ENCODE measurements at places on chromosomes 1 and 21.

- H3K27ac ChIP-seq = no peak overlapping the region
- H3K27me3 ChIP-seq = no peaks in the 10 kb centered on the region
Observed at GRCh38 chr1:235500971-235501540, 3.2 kb downstream of the B3GALNT2 start.

- H3K36me3 ChIP-seq = no peaks in the 10 kb centered on the region
- no peaks in the 10 kb centered on the region for H3K4me1 ChIP-seq
- H3K4me3 ChIP-seq = no peak overlapping the region
- no peaks in the 10 kb centered on the region for H3K27me3 ChIP-seq
Observed at GRCh38 chr21:31360717-31361116, 16.7 kb upstream of the TIAM1 start.

DNA sequence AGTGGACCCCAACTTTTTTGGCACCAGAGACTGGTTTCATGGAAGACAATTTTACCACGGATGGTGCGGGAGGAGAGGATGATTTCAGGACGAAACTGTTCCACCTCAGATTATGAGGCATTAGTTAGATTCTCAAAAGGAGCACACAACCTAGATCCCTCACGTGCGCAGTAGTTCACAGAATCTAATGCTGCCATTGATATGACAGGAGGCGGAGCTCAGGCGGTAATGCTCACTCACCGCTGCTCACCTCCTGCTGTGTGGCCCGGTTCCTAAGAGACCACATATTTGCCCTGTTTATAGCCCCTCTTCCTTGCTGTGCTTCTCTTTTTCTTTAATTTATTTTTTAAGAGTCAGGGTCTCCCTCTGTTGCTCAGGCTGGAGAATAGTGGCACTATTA lies 4.6 kb downstream of the NTRK1 start:
- no peak overlapping the region for H3K4me3 ChIP-seq
- DNase-seq = no peak
- peaks cover 12% of the 10 kb centered on the region for H3K4me1 ChIP-seq
- no peak overlapping the region for H3K27ac ChIP-seq
- H3K36me3 ChIP-seq = no peaks in the 10 kb centered on the region

GRCh38 chr1:2460996-2461751 lies 14.9 kb upstream of the PLCH2 start:
- no peak for DNase-seq
- no peaks in the 10 kb centered on the region for H3K27me3 ChIP-seq
- H3K4me3 ChIP-seq = no peak overlapping the region
- H3K36me3 ChIP-seq = no peaks in the 10 kb centered on the region
- peaks cover 10% of the 10 kb centered on the region for H3K4me1 ChIP-seq

Measured in vagina (tissue), 2 donors.